ENCODE measurements at places on chromosomes 12 and 14.

GRCh38 chr12:3364226-3364625 lies 126.8 kb upstream of the PRMT8 start:
- DNase-seq = no peak

- no peak for DNase-seq
These were observed 6.7 kb upstream of the GOLGA3 start for GRCh38 chr12:132835076-132836025.

- DNase-seq = no peak
These were observed 95.8 kb upstream of the NCOR2 start for GRCh38 chr12:124663206-124663605.

DNA sequence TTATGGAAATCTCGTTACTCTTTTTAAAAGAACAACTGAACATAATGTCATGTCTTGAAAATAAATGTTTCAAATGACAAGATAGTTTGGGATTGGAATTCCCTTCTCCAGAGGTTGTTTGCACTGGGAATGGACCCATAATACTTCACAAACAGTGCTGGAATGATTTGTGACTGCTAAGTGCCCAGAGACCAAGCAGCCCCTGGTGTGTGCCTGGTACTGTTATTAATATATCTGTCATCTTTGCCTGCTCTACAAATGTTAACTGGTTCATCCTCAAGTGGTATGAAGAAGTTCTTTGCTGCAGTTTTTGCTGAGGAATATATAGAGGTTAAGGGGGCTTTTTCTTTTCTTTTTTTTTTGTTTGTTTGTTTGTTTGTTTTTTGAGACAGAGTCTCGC lies 64.9 kb upstream of the DACT1 start:
- no peak for DNase-seq

DNA sequence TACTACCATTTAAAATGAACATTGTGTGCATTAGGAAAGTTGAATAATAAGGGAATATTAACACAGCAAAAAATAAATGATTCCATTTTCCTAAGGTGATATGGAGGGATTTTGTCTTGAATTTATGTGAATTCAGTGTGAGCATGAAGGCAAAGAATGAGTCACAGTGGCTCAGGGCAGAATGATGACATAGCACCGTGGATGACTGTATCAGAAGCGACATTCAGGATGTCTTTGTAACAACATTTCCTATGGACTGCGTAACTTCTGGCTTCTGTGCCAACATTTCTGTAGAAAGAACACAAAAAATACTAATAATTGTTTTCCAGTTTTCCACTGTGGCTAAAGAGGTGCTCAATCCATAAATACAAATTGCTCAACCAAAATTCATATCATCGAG lies 54.6 kb downstream of the TTC8 start:
- DNase-seq = no peak

GRCh38 chr12:65881965-65882413 lies 57.7 kb downstream of the HMGA2 start:
- no peak for DNase-seq

GRCh38 chr14:49640540-49641417 lies 5.7 kb upstream of the DNAAF2 start:
- no peak for DNase-seq

GRCh38 chr12:128140551-128140950 lies 126.4 kb upstream of the TMEM132C start:
- DNase-seq = no peak

- peak; percentile 53 for DNase-seq
These were observed 29.6 kb upstream of the NTN4 start for GRCh38 chr12:95820096-95820703.

DNA sequence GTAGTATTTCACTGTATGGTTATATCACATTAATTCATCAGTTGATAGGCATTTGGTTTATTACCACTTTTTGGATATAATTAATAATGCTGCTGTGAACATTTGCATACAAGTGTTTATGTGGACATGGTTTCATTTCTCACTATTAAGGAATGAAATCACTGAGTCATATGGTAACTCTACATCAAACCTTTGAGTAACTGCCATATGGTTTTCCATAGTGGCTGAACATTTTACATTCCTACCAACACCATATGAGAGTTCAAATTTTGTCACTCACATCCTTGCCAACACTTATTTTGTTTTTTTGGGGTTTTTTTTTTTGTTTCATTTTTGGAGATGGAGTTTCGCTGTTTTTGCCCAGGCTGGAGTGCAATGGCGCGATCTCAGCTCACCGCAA lies 30.2 kb upstream of the EAPP start:
- no peak for DNase-seq

- DNase-seq = peak; percentile 69
These were observed 87.7 kb downstream of the GLT1D1 start for GRCh38 chr12:128940974-128941373.

GRCh38 chr14:24143511-24143910 lies 2.1 kb upstream of the EMC9 start:
- no peak for DNase-seq

DNA sequence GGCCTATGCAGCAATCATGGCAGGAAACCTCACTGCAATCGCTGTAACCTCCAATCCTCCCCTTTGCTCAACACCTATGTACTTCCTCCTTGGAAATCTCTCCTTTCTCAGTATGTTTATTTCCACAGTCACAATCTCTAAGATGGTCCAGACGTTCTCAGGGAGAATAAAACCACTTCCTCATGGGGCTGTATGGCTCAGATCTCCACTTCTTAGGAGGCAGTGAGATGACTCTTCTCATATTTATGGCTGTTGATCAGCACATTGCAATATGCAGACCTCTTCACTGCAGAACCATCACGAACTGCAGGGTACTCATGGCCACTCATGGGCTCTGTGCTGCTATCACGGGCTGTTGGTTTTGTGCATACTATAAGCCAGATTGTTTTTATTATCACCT lies 17.1 kb upstream of the OR4K17 start:
- no peak for DNase-seq

- no peak for DNase-seq
These were observed 298.1 kb upstream of the FOXG1 start for GRCh38 chr14:28468191-28469151.

GRCh38 chr12:131834798-131835615 lies 6.8 kb downstream of the MMP17 start:
- DNase-seq = no peak

- no peak for DNase-seq
These were observed 880.1 kb upstream of the FBXO33 start for GRCh38 chr14:40312296-40312695.

GRCh38 chr14:104332634-104333270 lies 194.4 kb downstream of the KIF26A start:
- no peak for DNase-seq

DNA sequence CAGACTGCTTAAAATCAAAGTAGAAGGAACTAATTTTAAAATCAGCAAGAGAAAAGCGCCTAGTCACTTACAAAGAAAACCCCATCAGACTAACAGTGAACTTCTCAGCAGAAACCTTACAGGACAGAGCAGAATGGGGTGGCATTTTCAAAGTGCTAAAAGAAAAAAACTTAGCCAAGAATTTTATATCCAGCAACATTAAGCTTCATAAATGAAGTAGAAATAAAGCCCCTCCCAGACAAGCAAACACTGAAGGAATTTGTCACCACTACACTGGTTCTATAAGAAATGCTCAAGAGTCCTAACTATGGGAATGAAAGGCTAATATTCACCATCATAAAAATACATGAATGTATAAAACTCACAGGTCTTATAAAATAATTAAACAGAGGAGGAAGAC lies 6.4 kb upstream of the ZNF268 start:
- DNase-seq = no peak

DNA sequence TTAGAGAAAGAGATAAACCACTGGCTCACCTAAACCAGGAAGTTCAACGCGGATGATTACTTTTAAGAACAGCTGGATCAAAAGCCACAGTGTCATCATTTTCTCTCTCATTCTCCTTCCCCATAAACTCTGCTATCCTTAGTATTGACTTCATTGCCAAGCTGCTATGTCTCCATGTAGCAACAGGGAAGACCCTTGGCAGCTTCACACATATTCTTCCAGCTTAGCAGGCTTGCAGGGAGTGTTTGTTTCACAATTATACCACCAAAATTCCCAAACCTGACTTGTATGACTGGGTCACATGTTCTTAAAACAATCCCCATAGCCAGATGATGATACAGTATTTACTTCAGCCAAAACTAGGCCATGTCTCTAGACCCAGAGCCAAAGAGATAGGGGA lies 235.5 kb downstream of the PAWR start:
- no peak for DNase-seq

DNA sequence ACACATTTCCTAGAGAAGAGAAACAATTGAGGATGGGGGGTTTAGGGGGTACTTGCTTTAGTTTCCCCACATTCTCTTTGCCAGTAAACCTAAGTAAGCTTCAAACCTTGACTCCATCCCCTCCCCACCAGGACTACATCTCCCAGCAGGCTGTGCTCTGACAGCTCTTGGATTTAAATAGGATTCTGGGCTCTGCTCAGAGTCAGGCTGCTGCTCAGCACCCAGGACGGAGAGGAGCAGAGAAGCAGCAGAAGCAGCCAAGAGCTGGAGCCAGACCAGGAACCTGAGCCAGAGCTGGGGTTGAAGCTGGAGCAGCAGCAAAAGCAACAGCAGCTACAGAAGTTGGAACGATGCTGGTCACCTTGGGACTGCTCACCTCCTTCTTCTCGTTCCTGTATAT lies 20.6 kb downstream of the RDH12 start:
- no peak for DNase-seq

DNA sequence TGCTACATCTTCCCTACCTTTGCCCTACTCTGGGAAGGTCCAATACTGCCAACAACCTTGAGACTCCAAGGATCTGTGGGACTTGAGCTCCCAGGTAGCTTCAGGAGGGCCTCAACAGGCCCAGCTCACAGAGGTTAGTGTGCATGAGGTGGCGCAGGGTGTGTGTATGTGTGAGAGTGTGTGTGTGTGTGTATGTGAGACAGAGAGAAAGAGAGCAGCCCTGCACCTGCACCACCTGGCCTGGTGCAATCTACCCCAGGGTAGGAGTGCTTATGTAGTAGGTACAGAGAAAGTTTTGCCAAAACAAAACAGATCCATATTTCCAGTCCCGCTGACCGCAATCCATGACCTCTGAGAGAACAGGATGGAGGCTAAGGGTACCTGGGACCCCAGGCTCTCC lies 24.6 kb downstream of the TMEM229B start:
- no peak for DNase-seq

DNA sequence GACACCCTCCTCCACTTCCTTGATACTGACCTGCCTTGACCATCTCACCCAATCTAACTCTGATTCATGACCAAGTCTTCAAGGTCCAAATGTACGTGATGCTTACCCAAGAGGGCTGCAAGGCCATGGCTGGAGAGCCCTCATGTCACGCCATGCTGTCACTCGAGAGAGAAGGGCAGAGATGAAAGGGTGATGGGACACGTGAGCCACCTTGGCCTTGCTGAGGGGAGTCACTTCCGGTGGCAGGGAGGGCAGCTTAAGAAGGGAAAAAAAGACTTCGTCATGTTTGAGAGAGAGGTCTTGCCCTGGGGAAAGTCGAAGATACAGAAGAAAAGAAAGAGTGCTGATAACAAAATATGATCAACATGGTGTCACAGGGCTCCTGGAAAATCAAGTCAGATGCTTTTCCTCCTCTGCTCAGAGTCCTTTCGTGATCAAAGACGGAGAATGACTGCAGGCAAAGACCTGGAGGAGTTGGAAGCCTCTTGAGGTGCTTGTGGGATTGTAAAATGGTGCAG lies 3.3 kb upstream of the SCARB1 start:
- no peak for DNase-seq

DNA sequence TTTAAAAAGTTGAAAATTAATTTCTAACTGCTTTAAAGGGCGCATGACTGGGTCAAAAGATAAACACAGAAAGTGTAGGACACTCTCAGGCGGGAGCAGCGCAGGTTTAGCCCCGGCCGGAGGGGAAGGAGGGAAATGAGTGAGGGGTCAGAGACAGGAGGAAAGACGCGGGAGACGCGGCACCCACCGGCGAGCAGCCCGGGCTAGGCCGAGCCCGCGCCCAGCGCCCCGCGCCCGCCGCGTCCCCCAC lies 591 bp downstream of the GXYLT1 start:
- no peak for DNase-seq
